ENCODE measurements at places on chromosomes 11 and 22.

DNA sequence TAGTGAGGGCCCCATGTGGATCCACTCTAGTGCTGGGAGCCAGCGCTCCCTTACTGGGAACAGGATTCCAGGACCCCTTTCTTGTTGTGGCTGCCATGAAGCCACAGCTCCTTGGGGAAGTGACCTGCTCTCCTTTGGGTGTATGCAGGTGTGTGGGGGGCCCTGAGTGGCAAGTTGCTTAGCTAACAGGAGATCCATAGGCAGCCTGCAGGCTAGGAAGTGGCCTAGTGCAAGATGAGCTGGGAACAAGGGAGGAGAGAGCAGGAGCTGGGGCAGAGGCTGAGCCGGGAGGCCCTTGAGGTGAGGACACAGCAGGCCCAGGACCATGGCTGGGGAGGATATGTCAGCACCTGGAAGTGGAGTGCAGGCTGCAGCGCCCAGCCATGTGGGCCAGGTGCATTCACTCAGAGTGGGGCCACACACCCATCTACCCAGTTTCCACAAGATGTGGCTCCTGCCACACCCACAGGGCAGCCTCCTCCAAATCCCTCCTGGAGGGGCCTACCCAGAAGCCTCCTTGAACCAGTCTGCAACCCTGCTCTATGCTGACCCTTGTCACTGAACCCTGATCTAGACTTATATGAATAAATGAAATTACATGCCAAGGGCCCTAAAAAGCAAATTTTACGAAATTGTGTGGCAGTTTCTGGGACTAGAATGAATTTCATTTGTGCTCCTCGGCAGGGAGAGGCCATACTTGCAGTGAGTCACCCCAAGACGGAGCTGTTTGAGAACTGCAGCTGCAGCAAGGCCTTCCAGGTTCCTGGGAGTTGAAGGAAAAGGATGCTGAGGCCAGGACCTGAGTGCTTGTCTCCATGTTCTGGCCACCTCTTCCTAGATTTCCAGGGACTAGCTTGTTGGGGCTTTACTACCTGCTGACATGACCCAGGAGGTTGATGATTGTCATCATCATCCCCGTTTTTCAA lies 3.2 kb downstream of the THAP7 start:
- no peak for DNase-seq

GRCh38 chr11:45756384-45757010 lies 48.5 kb upstream of the SLC35C1 start:
- no peak for DNase-seq

- DNase-seq, result peak; percentile 53
Measured at GRCh38 chr11:10305262-10305963, 540 bp downstream of the ADM start.

GRCh38 chr11:76649851-76650372 lies 20.6 kb downstream of the LRRC32 start:
- DNase-seq, result no peak

DNA sequence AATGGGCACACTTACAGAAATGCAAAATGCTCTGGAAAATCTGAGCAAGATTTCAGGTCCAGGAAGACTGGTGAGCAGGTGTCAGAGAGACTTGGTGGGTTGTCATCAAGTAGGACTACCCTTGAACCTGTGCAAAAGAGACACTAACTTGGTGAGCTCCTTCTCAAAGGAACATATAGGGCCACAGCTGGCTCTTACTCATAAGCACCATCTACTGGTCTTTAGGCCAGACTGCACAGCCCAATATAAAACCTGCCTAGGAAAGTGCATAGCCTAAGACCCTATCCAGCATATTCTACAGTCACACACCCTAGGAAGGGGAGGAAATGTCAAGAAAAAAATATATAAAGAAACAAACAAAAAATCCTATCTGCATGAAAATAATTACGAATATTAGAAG lies 18.2 kb upstream of the OR10W1 start:
- DNase-seq, result peak; percentile 26

GRCh38 chr11:19080579-19080993 lies 20.1 kb upstream of the MRGPRX2 start:
- peak; percentile 13 for DNase-seq

- peak; percentile 6 for DNase-seq
Measured at GRCh38 chr22:25081409-25081824, 118.2 kb upstream of the CRYBB3 start.

- peak; percentile 89 for DNase-seq
Measured at GRCh38 chr22:28710576-28711191, 30.9 kb downstream of the CHEK2 start.

DNA sequence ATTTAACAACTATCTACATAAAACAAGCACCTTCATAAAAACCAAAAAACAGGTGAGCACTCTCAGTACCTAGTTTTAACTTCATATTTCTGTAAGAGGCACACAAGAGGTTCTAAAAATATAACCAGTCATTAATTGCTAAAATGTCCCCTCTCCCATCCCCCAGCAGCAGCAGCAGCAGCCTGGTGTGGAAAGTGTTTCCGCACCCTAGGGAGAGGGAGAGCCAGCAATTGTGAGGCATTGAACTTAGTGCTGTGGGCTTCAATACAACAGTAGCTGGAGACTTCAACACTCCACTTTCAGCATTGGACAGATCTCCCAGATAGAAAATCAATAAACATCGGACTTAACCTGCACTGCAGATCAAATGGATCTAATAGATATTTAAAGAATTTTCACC lies 1158.5 kb downstream of the JRKL start:
- no peak for DNase-seq

DNA sequence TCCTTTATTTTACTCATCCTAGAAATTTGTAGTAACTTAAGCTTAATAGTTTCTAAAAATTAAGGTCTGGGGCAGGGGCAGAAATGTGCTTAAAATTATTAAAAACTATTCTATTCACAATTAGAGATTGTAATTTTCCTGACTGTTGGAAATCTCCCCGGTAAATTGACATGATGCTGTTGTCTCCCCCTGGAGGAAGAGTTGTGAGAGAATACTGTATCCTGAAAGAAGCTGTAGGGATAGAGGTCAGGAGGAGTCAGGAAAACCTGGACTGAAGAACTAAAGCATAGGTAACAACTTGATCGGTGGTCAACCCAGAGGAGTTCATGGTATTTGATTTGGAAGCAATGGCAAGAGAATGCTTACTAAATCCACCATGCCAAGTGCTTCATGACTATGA lies 16.2 kb upstream of the ESAM start:
- no peak for DNase-seq

DNA sequence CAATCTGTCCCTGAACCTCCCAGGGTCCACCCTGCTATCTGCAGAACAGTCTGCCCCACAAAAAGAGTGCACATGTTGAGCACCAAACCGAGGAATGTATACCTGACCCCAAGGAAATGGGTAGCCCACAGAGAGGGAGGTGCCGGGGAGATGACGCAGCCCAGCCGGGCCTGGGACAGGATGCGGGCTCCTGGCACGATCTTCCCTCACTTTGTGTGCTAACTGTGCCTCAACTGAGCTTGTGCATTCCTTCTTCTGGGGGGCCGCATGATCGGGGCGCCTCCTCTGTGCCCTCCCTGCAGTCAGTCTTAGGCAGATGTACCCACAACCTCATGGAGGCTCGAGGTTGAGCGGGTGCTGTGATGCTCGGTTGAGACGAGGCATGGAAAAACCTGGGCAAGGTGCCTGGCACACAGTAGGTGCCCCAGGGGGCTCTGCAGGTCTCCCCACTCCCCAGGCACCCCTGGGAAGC lies 2.4 kb downstream of the GAS2L1 start:
- DNase-seq, result peak; percentile 52

DNA sequence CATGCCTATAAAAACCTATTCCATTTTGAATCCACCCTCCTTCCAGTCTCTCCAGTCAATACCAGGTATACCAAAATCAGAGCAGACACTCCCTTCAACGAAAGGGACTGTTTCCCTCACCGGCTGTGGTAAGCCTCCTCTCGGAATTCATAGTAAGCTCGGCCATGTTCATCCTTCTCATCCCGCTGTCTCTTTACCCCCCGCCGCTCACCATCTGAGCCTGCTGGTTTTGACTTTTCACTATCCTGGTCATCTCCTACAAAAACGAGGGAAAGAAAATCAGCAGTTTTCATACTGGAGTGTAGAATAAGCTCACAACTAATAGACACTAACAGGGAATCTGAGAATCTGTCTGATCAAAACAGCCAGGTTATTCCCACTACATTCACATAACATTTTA lies 3.1 kb downstream of the HNRNPUL2 start:
- no peak for DNase-seq

DNA sequence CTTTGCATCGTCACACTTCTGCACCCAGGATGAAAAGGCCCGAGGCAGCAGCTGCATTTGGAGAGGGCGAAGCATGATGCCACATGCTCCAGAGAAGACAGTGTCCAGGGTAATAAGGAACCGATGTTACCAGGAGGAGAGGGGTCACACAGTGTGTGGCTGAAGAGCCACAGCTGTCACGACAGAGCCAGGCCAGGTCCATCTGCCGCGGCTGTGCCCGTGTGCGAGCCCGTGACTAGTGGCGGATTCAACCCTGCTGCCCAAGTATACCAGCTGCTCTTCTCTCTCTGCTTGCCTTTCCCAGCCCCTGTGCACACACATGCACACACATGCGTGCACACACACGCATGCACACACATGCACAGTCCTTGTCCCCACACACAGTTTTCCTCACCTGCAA lies 1432.5 kb downstream of the BRD1 start:
- DNase-seq, result no peak

GRCh38 chr22:49685116-49685515 lies 142.6 kb downstream of the BRD1 start:
- DNase-seq, result no peak

DNA sequence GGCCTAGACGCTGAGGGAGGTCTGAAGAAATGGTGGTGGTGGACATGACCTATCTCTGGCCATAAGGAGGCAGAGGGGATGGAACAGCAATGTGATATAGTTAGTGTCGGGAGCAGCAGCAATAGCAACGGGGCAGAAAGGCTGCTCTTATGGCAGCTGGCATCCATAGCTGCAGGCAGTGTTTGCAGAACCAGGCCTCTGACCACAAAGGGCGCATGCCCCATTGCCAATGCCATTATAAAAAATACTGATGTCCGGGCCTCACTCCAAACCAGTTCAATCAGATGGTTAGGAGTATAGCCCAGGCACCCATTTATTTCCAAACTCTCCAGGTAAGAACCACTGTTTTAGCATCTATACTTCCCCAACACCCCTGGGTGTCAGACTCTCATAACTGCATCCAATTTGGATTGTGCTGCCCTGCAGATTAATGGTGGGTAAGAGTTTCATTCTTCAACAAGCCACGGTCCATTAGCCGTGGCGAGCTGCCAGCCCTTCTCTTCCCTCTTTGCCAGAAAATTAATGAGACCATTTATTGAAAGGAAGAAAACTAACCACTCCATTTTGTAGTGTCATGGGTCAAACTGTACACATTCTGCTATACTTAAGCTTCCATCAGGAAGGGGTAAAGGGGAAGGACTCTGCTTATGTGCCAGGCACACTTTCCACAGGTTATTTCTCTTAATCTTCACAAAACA lies 72.8 kb upstream of the SPON1 start:
- no peak for DNase-seq

DNA sequence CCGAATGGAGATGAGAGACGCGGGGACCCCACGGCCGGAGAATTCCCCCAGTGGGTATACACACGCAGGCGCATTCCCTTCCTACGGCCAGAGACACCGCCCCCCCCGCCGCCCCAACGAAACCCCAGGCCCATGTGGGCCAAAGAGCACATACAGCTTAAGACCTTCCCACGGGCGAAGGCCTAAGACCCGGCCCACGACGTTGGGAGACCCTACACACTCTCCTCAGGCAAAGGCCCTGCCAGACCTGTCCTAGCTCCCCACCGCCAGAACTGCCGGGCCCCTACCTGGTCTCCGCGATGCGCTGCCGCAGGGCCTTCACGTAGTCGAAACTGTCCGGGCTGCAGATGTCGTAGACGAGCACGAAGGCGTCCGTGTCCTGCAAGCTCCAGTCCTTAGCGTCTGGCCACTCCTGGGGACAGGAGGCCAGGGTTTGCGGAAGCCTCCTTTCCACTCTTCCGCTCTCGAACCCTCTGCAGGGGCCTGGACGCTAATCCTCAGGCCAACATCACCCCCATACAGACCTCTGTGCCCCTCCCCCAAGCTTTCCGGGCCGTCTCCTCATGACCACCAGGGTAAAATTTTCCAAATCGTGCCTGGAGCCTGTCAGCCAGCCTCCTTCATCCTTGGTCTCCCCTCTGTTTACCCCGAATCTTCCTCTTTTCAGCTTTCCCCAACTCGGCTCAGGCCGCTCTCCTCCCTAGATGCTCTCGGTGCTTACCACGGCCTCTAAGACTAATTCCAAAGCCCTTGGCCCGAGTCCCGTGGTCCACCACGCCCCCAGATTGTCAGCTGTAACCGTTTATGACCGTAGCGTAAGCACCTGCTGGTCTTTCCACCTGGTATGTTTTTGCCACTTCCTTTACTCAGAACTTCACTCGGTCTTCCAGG lies 1.7 kb downstream of the RASL10A start:
- DNase-seq, result no peak

GRCh38 chr11:111944139-111944538 lies 7.0 kb downstream of the DIXDC1 start:
- DNase-seq, result peak; percentile 85

- no peak for DNase-seq
Measured at GRCh38 chr11:74019104-74019738, 10.3 kb upstream of the UCP3 start.

GRCh38 chr22:30306627-30307011 lies 17.3 kb upstream of the CASTOR1 start:
- no peak for DNase-seq

DNA sequence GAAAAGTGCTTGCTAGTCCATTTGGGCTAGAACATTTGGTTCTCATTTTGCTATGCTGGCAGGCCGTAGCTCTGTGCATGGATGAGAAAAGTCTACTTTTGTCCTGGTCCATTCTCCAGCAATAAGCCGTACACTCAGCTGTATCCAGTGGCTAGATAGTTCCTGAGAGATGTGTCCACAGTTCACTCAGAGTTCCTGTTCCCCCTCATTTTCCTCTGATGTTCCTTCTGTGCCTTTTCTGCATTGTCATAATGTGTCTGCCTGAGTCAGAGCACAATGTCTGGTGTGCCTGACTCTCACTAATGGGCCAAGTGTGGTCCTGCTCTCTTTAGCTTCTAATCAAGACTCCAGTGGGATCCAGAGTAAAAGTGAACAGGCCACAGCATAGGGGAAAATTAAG lies 215.7 kb upstream of the CTSC start:
- peak; percentile 50 for DNase-seq

DNA sequence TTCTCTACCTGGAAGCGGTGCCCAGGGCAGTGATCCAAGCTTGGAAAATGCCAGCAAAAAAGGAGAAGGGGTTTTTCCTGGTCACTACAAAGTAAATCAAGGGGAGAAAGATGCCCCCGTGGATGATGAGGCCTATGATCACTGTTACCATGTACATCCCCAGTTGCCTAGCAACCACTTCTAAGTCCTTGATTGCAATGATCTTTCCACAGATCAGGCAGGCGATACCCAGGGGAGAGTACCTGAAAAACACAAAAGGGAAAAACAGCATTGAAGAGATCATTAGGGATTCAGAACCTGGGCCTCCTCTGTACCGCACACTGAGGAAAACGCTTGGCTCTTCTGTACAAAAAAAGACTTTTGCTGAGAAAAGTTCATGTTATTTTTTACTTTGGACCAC lies 127.1 kb downstream of the SLC1A2 start:
- no peak for DNase-seq

- no peak for DNase-seq
Measured at GRCh38 chr11:119673759-119674336, 55.2 kb downstream of the NECTIN1 start.

- peak; percentile 38 for DNase-seq
Measured at GRCh38 chr11:79076526-79077115, 364.2 kb downstream of the TENM4 start.

- DNase-seq, result no peak
Measured at GRCh38 chr11:793556-793955, 3.7 kb upstream of the CEND1 start.
